ENCODE measurements at places on chromosomes 2 and 18.

- peak; percentile 24 for DNase-seq
Observed at GRCh38 chr18:63578357-63578958, 8.7 kb upstream of the SERPINB13 start.

GRCh38 chr2:13351068-13351467 is 634.3 kb downstream of the TRIB2 start:
- DNase-seq = no peak

GRCh38 chr18:28485210-28485801 is 308.4 kb upstream of the CDH2 start:
- no peak for DNase-seq

GRCh38 chr2:67446491-67446911 is 49.4 kb downstream of the ETAA1 start:
- peak; percentile 4 for DNase-seq

- DNase-seq = no peak
Observed at GRCh38 chr2:41763141-41763540, 284.7 kb upstream of the PKDCC start.

DNA sequence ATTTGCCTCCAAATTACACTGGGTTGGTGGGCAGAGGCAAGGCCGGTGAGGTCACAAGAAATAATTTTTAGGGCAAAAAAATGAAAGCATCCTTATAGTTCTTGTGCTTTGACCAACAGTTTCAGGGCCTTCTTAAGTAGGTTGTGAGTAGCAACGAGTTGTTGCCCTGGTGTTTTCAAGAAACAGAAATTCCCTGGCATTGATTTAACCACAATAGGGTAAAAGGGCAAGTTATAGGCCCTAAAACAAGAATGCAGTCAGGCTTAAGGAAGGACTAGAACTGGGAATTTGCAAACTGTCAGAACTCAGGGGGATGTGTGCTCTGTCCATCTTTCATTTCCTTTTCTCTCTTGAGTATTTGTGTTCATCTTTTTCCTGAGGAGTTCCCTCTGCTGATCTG is 46.1 kb upstream of the STPG4 start:
- DNase-seq = no peak

All from LoVo (cell line).